ENCODE measurements at places on chromosomes 5 and 9.

DNA sequence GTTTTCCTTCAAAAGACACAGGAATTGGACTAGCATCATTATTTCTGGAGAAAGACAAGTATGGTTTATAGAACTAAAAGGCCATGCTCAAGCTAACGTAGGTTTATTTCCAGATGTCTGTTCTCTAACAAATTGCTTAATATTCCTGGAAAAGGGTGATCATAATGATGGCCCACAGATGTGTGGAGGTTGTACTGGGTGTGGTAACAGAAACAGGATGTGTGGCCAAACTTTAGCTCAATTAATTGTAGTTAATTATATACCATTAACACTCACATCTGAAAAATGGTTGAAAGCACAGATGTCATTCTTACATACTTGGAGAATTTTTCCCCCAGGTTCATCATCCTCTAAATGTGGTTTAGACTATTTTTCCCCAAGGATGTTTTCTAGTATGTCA is 292.7 kb upstream of the RASA1 start:
- DNase-seq: no peak

DNA sequence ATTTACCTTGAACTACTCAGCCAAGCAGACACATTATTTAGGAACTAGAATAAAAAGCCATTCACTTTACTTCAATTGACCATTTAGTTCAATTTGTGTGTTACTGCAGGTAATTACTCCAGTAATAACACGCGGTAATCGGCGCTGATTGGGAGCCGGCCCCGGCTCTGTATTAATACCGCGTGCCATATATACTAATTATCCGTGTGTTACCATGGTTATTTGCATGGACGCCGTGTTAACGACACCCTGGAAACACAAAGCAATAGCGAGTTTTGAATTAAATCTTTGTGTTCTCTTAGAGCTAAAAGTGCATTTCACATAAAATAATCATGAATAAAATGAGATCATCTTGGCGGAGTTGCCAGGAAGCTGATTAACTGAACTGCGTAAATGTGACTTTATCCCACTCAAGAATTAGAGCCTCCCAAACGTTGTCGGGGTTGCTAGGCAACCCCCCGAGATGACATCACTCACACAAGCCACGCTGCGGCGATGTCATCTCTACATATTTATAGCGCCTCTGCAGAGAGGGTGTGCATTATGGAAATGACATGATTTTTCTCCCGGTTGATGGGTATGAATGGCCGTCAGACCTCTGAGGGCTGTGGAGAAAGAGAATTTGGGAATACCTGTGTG is 41.4 kb upstream of the RNU6ATAC start:
- peak; percentile 91 for DNase-seq

DNA sequence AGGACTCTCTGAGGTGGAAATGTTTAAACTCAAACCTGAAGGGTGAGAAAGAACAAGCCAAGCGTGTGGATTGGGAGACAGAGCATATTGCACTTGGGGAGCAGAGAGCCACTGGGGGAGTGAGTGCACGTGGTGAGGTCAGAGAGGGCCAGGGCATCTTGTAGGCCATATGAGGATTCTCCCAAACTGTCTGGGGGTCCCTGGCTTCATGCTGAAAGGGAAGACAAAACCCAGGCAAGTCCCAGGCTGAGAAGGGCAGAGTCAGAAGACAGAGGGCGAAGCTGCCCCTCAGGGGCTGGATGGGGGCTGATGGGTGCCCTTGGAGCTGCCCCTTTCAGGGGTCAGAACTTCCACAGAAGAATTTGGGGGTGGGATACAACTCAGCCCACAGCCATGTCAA is 215.3 kb upstream of the S1PR3 start:
- no peak for DNase-seq

- DNase-seq: no peak
Measured at GRCh38 chr5:73625372-73625943, 538 bp upstream of the ARHGEF28 start.

DNA sequence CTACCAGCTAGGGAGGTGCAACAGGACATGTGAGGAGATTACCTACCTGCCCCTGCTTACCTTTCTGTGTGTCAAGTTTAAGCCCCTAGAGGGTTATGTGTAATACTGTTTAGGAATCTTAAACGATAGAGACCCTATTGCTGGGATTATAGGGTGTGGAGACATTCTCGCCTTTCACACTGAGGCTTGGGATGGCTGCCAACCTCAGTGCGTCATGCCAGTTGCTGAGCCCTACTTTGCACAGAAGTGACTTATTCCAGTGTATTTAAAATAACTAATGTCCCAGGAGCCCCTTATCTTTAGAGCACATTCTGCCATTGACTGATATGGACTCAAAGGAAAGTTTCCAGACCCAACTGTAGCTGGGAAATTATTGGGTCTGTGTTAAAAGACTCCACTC is 76.6 kb upstream of the XPA start:
- no peak for DNase-seq

DNA sequence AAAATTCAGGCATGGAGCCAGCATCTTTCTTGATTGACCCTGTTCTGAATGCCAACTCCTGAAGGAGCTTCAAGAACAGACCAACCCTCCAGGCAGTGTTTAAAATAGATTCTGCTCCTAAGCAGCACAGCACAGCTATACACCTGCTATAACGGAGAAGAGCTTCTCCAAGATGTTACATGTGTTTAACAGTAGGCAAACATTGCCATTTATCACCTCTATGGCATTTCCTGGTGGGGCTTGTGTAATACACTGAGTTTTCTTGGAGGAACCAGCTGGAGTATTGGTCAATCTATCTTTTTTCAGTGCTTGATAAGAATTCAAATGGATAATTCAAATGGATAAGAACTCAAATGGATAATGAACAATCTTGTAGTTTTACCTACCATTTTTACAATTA is 615.1 kb downstream of the CDH12 start:
- no peak for DNase-seq

DNA sequence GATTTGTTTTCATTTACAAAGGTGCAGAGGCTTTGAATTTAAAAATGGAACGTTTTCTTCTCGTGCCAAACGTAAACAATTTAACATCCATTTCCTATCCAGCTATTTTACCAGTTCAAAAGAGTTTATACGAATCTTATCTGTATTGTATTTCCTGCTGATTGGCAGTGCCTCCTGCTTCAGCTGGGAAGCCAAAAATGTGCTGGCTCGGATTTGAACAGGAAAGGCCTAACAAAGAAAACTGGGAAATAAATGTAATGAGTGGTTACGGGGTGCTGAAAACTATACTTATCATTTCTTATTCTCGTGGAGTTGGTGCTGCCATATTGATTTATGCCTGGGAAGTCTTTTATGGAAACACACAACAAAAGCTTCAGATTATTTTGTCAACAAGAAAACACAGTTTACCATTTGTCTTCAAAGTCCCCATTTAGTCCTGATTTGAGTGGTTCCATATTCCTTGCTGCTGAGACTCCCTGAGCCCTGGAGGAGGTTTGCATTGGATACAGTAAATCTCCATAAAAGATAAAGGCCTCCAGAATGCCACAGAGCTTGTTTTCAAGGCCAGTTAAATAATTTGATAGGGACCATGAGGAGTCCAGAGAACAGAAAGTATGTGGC is 507.4 kb downstream of the RASEF start:
- no peak for DNase-seq

GRCh38 chr9:107973451-107973850 is 483.9 kb upstream of the KLF4 start:
- no peak for DNase-seq

- DNase-seq: no peak
Measured at GRCh38 chr9:77013932-77014596, 5.4 kb upstream of the FOXB2 start.

GRCh38 chr9:116116393-116116792 is 37.2 kb upstream of the PAPPA start:
- no peak for DNase-seq

- DNase-seq: no peak
Measured at GRCh38 chr5:142202282-142202681, 93.7 kb downstream of the NDFIP1 start.

- DNase-seq: no peak
Measured at GRCh38 chr5:149405550-149406202, 26.6 kb upstream of the IL17B start.

GRCh38 chr9:80632041-80632440 is 1057.3 kb downstream of the TLE1 start:
- no peak for DNase-seq

GRCh38 chr5:96257904-96258303 is 175.1 kb downstream of the PCSK1 start:
- DNase-seq: no peak

- DNase-seq: no peak
Measured at GRCh38 chr9:76876098-76876497, 29.8 kb downstream of the PRUNE2 start.

Data from NCI-H748 treated with DMSO at 0.1 percent for 48 hours (cell line).